NCI-H2029 treated with DMSO at 0.1 percent for 48 hours (cell line): ENCODE measurements at places on chromosomes 6 and 20.

- DNase-seq: no peak
Observed at GRCh38 chr20:40959325-40960092, 69.1 kb upstream of the TOP1 start.

DNA sequence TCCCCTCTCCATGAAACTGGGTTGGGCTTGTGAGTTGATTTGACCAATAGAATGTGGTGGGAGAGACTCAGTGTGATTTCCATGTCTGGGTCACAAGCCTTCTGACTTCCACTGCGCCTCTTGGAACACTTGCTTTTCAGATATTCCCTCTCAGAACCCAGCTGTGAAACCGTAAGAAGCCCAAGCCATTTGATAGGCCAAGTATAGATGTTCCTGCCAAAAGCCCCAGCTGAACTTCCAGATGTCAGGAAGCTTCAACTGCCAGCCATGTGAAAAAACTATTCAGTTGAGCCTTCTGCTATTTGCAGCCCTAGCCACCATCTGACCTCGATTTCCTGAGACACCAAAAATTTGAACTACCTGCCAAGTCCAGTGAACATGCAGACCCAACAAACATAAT, 387.8 kb upstream of the GJE1 start:
- DNase-seq: no peak

DNA sequence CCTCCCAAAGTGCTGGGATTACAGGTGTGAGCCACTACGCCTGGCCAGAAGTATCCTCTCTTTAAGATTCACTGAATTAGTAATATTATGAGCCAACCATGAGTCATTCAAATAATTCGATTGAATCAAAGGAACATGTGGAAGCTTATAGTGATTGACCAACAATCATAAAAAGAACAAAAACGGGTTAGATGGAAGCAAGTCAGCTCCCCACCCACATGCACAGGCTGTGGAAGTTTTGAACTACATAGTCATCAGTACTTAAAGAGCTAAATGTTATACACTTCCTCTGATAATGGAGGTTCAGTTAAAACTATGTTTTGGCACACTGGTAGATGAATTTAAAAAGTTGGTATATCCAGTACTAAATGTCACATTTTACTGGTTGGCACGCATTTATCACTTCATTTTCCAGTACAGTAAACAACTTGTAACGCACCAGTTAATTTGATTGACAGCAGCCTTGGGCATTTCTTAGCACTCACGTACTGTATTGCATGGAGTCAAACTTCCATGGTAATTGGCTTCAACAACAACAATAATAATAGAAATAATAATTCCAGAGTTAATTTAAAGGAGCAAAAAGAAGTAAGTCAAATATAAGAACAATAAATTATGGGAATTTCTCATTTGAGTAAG, 1107.3 kb upstream of the MAP3K7 start:
- DNase-seq: no peak

DNA sequence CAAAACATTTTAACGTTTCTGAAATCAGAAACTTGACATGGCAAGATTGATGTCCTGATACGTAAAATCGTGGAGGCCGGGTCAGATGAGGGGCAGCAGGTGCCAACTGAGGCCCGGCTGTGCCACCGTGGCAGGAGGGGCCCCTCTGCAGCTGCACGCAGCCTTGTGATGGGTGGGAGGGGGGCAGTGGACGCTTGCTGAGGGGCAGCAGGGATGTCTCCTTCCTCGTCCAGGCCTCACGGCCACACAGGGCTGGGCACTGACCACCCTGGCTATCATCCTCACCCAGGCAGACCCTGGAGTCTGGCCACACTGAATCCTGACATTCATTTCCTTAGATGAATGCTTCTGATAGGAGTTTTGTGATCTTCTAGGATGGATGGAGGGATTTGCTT, 114.7 kb downstream of the ERMARD start:
- no peak for DNase-seq

DNA sequence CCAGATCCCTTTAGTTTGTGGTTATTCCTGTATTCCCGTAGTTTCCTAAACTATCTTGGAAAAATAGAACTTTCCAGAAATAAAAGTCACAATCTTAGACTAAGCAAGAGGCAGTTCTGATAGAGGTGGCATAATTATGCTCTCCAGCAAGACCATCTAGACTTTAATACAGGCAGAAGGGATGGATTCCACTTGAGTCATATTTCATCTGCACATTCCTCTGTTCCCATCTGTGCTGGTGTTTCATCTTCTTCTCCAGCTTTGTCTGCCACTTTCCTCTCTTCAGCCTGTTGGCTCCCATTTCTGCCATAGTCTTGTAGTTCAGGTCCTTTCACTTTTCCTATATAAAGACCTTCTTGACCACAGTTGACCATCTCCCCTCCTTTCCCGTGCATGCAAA, 102.9 kb downstream of the SOBP start:
- DNase-seq: no peak

DNA sequence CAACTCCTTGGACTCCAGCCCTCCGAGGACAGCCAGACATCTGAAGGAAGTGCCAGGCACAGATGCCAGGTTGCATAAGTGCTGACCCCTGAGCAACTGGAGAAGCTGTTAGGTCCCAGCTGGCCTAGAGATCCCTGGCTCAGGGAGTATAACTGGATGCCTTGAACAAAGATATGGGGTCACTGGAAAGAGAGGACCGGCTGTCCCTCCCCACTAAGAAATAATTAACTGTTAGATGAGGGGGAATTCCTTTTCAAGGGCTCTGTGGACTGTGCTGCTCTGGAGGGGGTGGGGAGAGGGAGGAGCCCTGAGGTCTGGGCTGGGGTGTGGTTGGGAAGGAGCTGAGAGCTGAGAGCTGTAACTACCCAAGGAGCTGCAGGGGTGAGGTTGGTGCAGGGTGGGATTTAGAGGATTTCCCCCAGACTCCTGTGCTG, 39.6 kb downstream of the HLA-F start:
- no peak for DNase-seq

DNA sequence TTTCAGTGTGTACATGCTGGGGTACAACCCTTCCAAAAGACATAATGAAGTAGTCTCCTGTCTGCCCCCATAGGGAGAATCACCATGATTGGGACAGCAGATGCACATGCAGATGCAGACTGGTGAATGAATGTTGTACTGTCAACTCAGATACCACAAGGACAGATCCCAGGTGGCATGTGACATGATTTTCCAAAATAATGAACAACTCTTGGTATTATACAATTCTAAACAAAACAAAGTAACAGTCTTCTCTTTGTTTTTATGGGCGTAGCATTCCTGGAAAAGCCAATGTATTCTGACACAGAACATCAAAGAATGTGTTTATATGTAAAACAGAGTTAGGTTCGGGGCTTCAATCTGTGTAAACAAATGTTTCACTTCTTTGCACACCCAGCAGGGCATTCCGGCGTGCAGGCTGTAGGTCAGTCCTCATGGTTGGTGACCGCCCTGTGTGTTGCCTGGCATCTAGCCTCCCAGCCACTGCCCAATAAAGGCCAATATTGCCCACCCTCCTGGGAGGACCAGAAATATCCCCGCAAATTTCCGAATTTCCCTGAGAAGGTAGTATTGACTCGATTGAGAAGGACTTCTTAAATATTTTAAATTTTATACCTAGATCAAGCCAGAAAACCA, 127.7 kb downstream of the KLHL32 start:
- no peak for DNase-seq

- no peak for DNase-seq
Observed at GRCh38 chr6:108227290-108227689, 33.5 kb downstream of the SNX3 start.

DNA sequence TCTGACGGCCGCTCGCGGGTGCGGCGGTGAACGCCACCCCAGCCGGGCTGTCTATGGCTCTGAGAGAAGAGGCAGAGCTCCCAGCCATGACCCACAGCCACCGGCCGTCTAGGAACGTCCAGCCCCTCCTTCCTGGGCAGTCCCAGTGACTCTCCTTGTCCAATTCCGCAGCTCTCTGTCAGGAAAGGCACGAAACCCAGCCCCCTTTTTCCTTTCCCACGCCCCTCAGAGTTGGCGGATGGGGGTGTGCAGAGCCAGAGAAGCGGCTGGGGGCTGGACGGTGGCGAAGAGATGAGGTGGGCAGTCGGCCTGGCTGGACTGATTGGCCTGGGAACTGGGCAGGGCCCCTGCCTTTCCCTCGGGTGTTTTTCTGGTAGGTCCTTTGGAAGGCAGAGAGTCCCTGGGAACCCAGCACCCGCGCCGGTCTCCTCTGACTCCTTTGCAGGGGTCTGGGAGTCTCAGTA, 1.5 kb downstream of the EBF4 start:
- DNase-seq: no peak

- no peak for DNase-seq
Observed at GRCh38 chr6:65075705-65076230, 631.3 kb downstream of the EYS start.

DNA sequence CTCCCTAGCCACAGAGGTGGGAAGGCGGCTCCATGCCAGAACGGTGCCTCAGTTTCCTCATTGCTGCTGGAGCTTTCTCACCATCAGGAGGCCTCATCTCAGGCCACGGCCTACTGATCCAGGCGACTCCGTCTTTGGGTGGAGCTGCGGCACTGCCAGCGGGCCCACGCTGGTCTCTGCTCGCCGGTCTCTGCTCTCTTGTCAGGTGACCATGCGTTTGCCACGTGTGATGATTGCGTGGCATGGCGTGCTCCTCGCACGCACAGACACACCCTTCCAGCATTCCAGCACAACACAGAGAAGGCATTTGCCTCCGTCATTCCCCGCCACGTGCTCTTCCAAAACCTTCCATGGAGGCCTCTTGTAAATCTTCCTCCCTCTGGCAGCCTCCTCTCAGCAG, 271.1 kb downstream of the CDH4 start:
- DNase-seq: no peak

DNA sequence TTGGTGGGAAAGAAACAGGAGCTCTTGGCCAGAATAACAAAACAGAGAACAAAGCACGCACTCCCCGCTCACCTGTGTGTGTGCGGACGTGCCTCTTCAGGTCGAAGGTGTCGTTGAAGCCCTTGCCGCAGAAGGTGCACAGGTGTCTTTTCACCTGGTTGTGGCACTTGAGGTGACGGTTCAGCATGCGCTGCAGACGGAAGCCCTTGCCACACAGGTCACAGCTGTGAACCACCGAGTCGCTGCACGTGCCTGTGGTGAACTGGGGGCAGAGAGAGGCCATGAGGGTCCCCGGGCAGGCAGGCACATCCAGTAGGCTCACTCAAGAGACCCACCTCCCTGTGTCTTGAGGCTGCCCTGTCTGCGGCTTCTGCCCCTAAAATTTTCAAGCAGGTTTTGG, 16.3 kb downstream of the OVOL2 start:
- DNase-seq: no peak

GRCh38 chr6:151783692-151784091, 23.8 kb upstream of the ESR1 start:
- DNase-seq: no peak

GRCh38 chr20:63270606-63271325, 1.8 kb upstream of the ARFGAP1 start:
- no peak for DNase-seq

GRCh38 chr20:17828598-17829144, 128.9 kb downstream of the BANF2 start:
- DNase-seq: no peak

DNA sequence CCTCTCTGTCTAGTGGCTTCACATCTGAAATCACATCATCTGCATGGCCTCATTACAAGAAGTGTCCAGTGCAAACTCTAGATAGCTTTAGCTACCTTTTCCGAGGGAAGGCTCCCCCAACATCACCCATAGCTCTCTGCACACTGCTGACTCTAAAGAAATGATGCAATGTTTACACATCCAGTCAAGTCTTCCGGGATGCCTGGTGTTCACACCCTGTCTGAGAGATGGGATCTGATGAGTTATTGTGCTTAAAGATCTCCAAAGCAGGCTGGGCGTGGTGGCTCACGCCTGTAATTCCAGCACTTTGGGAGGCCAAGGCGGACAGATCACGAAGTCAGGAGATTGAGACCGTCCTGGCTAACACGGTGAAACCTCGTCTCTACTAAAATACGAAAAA, 404.6 kb upstream of the IRAK1BP1 start:
- no peak for DNase-seq

GRCh38 chr6:118187568-118188164, 280.6 kb downstream of the SLC35F1 start:
- no peak for DNase-seq

- DNase-seq: no peak
Observed at GRCh38 chr20:56570832-56571231, 37.8 kb downstream of the FAM209B start.

DNA sequence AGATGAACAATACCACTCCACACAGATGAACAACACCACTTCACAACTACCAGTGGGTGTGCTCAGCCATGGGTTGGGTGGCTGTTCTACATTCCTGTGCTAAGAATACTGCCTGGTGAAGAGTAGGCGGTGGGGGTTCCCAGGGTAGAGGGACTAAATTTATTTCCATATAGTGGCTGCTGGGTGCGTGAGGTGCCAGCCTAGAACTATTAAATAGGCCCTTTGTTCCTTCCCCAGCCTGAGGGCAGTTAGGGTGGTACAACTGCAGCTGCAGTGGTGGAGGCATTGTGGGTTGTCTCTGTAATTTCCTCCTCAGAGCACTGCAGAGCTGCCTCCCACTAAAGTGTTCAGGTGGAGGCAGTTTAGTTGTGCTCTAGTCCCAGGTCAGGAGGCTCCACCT, 618.4 kb downstream of the MMUT start:
- no peak for DNase-seq

- DNase-seq: no peak
Observed at GRCh38 chr6:114952229-114952628, 609.4 kb upstream of the HS3ST5 start.

DNA sequence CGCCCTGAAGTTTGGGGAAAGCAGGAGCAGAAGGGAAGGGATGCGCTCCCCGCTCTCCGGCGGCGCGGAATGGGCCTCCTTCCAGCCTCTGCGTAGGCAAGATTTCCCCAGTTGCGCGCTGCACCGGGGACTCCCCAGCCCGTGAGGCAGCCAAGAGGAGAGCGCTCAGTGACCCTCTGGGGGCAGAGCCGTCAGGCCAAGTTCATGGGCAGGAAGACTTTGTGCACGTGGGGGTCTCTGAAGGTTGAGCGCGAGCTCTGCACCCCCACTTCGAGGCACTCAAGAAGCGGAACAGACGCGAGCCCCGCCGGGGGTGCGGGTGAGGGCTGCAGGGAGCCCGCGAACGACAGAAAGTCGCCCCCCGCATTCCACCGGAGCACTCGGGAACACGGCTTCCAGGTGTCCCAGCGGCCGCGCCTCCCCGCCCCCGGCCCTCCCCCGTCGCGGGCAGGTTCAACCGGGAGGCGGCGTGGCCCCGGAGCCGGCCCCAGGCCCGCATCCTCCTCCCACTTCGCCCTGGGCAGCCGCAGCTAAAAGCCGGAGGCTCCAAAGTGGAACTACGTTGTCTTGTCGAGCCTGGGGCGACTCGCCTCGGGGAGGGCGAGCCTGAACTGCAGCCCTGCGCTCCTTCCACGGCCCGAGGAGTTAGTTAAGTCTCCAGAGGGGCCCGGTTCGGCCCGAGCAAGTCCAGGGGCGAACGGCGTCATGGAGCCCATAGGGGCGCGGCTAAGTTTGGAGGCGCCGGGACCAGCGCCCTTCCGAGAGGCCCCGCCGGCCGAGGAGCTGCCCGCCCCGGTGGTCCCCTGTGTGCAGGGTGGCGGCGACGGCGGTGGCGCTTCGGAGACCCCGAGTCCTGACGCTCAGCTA, at the start of gene PPP1R3G:
Gene PPP1R3G, plus strand, starts transcription at position 561 of the 867 bp plus-strand sequence. Its CDS starts 145 bp downstream, at position 706.
- DNase-seq: no peak

GRCh38 chr6:132190815-132191175, 210.5 kb downstream of the MOXD1 start:
- no peak for DNase-seq

GRCh38 chr6:150119173-150119572, 23.7 kb upstream of the PPP1R14C start:
- DNase-seq: no peak

- no peak for DNase-seq
Observed at GRCh38 chr6:3351829-3352524, 93.2 kb downstream of the PSMG4 start.
